ENCODE measurements at places on chromosomes 3 and 15.

- DNase-seq: no peak
Observed at GRCh38 chr3:60552581-60552980, 698.7 kb downstream of the FHIT start.

DNA sequence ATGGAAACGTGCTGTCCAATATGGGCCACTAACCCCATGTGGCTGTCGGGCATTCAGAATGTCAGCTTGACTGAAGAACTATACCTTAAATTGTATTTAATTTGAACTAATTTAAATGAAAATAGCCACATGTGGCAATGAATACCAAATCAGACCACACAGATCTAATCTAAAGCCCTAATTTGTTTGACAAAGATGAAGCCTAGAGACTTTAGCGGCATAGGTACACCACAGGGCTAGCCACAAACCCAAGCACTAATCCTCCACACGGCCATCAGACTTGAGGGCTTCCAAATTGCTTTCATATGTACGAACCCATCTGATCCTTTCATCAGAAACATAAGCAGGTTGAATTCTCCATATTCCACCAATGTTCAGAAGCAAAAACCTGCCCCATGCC is 81.4 kb downstream of the SHQ1 start:
- DNase-seq: no peak

GRCh38 chr3:123720638-123721037 is 135.8 kb upstream of the HACD2 start:
- DNase-seq: no peak

- DNase-seq: no peak
Observed at GRCh38 chr3:128825117-128825725, 54.2 kb upstream of the ACAD9 start.

DNA sequence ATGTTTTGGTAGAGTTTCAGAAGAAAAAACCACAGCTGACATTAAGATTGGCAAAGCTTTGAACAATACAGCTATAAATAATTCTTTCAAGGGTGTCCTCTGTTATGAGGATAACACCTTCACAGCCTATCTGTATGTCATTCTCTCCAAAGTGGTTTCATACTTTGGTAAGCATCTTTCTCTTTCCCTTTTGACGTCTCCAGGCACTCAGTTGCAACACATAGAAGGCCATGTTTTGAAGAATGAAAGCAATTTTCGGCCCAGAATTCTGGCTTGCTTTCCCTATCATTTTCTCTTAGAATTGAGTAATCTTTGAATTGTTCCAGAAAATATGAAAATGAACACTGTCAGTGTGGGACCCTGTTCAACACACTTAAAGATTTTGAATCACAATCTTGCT is 200.0 kb upstream of the CBLB start:
- no peak for DNase-seq

DNA sequence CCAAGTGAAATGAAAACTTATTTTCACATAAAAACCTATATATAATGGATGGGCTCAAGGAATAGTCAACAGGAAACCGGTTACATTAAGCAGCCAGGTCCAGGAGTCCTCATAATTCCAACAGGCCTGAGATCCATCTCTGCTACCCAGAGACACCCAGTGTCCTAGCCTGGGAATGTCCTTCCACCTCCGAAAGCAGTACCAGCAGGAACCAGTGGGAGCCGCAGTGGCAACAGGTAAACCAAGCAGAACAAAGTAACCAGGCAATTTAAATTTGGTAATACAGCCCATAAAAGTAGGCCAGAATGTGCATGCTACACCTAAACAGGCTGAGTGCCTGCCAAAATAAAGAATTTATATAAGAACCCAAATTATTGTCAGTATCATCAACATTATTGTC is 195.6 kb downstream of the ZBBX start:
- DNase-seq: no peak

GRCh38 chr15:52251144-52251860 is 44.3 kb downstream of the MYO5C start:
- no peak for DNase-seq

DNA sequence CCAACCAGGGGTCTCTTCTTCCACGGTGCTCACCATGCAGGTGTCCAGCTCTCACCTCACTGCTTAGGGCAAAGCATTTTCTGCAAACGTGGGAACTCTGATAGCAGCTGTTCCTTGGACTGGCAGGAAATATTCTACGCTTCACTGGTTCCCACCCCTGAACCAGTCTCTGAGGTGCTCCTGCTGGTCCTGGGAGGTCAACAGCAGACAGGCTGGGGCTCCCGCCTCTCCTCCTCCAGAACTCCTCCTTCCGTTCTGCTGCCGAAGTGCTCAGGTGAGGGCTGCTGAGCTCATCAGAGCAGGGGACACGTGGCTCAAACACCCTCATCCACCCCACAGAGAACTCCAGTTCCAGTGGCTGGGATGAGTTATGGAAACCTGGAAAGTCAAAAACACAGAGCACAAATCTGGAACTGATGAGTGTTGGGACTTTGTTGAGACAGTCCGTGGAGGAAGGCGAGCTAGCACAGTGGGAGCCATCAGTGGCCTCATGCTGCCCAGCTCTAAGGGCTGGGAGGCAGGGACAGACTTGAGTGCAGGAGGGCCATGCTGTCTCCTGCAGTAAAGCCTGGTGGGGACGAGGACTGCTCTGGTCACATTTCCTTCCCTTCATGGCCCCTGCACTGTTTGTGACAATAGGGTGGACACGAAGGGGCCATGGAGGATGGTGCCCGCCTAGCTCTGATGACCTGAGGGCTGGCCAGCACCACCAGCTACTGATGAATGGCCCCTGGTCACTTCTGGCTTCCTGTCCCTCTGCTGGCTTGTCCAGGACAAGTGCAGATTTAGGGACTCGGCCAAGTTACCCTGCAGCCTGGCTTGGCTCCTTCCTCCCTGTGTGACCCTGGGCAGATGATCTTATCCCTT is 137.8 kb downstream of the KLF13 start:
- DNase-seq: no peak

DNA sequence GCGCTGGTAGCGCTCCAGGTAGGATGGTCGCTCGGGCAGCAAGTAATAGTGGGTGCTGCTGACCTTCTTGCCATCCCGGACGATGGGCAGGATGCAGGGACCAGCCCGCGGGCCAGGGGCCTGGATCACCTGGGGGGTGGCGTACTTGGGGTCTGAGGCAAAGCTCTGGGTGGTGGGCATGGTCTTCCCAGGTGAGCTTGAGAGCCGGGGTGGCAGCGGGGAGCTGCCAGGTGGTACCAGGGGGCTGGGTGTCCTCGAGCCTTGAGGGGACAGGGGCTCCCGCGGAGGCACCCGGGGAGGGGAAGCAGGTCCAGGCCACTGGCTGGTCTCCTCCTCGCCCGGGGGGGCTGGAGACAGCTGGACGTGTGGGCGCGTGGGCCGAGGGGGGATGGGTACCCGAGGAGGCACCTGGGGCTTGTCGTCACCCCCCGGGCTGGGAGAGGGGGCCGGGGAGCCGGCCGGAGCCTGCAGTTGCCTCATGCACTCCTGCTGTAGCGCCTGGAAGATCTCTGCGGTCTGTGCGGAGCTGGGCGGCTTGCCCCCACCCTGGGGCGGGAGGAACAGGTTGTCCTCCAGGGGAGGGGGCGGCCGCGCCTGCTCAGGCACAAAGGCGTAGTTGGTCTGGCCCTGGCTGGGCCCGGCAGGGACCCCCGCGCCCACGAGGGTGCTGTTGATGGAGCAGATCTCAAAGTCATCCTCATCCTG is 40.6 kb downstream of the TNK2 start:
- DNase-seq: no peak

GRCh38 chr3:21620511-21621155 is 130.4 kb downstream of the ZNF385D start:
- DNase-seq: no peak

DNA sequence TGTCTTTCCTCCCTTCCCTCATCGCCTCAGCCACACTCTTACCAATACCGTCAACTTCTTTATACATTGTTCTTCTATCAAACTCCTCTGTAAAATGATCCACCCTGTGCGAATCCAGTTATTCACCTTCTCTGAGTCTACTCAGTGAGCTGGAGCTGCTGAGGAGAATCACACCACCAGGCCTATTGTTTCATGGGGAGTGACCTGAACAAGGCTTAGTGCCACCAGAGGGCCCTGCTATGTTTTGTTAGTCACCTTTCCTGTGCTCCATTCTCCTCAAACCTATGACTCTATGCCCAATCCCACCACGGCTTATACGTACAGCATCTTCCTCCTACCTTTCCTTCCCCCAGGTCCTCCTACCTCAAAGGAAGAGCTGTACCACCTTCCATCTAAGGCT is 50.4 kb upstream of the MED12L start:
- DNase-seq: no peak

DNA sequence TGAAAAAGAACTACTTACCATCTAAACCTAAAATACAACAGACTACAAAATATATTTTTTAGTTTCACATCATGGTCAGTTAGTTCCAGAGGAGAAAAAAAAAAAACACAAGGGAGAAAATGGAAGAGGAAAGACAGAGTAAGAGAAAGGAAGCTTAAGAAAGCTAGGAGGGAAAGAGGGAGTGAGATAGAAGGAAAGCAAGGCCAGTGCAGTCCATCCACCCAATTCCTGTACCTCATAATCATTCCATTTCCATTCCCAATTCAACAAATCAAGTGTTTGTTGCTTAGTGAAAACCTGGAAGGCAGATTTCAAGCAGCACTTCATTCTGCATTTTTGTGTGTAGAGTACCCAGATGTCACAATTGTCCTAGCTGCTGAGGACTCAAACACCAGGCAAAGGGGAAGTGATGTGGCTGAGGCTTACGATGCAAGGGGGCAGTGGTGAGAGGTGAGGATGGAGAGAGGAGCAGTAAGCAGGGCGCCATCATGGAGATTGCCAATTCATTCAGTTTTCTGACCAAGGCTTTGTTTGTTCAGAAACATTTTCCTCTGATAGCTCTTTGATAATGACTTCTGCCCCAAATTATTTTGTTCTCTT is 83.6 kb upstream of the GSK3B start:
- DNase-seq: no peak

DNA sequence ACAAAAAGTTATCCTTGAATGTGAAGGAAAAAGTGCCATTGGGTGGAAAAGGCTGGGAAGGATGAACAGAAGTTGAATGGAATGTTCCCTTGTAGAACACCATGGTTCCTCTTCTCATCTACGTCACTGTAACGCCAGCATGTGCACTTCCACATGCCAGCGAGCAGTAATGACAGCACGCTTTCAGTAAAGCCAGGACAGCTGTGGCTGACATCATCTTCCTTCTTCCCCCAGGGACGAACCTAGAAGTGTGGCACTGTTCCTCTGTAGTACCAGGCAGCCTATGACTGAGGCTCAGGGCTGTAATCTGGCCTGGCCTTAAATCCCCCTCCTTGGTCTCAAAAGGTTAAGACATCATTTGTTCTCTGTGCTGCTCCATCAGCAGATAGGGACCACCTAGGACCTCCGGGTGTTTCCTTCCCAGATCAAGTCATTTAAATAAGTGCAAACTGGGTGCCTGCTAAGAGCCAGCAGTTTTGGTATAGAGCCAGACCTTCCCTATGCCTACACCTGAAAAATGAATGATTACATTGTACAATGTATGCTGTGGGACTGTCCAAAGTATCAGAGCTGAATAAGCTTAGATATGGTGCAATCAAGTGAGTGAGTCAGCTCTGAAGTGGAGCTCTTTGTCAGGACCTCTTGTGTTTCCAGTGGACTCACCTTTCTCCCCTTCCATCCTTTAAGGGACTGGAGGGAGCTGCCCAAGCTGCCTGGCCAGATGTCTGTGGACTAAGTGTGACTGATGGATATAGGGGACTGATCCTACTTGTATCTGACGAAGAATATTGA is 5.6 kb upstream of the SRPRB start:
- no peak for DNase-seq

GRCh38 chr3:194135516-194135805 is 487 bp upstream of the HES1 start:
- DNase-seq: no peak

DNA sequence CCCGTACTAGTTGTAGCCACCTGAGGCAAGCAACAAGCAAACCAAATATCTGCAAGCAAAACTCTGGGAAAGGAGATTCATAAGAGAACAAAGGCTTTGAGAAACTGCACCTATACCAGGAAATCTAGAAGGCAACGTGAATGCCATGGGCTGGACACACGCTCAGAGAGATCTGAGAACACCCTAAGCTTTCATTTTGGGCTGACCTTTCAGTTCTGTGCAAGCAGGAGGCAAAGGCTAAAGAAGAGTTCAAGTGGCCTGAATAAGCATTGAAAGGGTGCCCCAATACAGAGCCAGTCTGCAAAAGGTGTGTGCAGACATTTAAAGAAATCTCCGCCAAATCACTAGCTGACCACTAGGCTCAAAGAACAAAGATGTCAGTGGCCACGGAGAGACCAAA is 461.6 kb downstream of the PYDC2 start:
- no peak for DNase-seq

GRCh38 chr15:56718560-56718959 is 14.7 kb downstream of the ZNF280D start:
- DNase-seq: no peak

DNA sequence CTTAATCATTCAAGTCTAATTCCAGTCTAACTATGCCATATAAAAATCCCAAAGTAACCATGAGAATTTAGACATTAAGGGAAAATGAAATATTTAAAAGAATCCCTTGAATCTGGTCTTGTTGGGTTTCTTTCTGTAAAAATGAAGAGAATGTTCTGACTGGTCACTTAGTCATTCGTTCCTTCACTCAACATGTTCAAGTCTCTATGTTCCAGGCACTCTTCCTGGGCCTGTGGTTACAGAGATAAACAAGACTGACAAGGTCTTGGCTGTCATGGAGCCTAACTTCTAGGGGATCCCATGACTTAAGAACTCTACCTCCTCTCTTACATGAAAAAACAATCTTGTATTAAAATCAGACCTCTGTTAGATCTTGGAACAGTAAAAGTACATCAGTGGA is 638.6 kb upstream of the TBL1XR1 start:
- DNase-seq: no peak

DNA sequence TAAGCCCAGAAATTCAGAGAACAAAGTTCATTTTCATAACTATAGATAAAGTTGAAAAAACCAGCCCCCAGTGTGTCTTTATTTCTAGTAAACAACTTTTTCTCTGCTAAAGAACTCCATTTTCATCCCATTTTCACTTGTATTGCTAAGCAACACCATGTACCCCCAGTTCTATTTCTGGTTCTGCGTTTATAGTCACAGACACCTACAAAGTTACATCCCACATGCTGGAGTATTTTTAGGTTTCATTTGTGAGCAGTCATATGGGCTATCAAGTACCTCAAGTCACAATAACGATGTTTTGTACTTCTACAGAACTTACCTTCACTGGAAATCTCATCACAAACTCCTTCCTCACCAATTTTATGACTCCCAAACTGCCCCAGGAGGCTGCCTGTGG is 236.5 kb downstream of the RSL24D1 start:
- DNase-seq: no peak

- DNase-seq: no peak
Observed at GRCh38 chr3:61094608-61095007, 156.6 kb downstream of the FHIT start.

All from stimulated activated CD4-positive, alpha-beta T cell treated with anti-CD3 and anti-CD28 coated beads, Interleukin-1b, Interleukin-23, amount 100 ng/mL, for 1 hour (primary cell).